Stomach (tissue), 19 donors: ENCODE measurements at places on chromosomes 1 and 21.

DNA sequence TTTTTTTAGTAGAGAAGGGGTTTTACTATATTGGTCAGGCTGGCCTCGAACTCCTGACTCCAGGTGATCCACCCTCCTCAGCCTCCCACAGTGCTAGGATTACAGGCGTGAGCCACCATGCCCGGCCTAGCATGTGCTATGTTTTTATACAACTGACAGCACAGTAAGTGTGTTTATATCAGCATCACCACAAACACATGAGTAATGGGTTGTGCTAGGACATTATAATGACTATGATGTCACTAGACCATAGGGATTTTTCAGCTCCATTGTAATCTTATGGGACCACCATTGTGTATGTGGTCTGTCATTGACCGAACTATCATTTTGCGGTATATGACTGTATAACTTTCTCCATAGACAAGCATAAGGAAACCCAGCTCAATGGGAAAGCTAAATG, 6.3 kb downstream of the LEFTY2 start:
- no peak for DNase-seq

GRCh38 chr1:110229348-110230001, 19.4 kb downstream of the KCNC4 start:
- DNase-seq = no peak

- peak; percentile 35 for DNase-seq
Measured at GRCh38 chr1:25695090-25695770, 78.6 kb downstream of the MAN1C1 start.

GRCh38 chr1:219660666-219661463, 48.0 kb upstream of the ZC3H11B start:
- peak; percentile 74 for DNase-seq

GRCh38 chr1:152515434-152515783, 1.1 kb downstream of the CRCT1 start:
- peak; percentile 50 for DNase-seq

DNA sequence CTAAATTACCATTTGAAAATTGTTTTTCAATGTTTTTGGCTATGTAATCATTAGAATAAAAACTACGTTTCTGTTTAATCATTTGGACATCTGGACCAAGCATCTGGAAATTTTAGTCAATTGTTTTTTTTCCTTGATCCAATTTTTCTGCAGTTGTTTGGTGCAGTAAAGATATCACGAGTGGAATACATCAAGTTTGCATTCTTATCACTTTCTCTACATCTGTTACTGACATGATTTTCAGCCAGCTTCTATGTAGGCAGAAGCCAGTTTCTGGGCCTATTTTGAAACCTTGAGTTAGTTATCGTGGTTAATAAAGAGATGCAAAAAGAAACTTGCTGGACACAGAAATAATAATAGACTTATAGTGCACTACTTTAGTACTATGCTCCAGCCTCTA, 277.9 kb upstream of the ADAMTS5 start:
- DNase-seq = no peak

GRCh38 chr1:230322421-230322756, 103.7 kb downstream of the PGBD5 start:
- DNase-seq = no peak
